ENCODE measurements at places on chromosomes 6 and 20.

- DNase-seq, result no peak
Measured at GRCh38 chr6:52576392-52577021, 353 bp downstream of the TRAM2 start.

DNA sequence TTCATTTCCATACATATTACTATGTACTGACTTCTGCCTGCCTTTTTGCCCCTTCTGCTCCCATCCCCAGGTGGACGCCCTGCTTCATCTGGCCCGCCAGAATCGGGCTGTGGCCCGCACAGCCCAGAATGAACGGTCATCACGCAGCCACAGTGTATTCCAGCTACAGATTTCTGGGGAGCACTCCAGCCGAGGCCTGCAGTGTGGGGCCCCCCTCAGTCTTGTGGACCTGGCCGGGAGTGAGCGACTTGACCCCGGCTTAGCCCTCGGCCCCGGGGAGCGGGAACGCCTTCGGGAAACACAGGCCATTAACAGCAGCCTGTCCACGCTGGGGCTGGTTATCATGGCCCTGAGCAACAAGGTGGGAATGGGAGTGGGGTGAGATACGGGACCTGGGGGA lies 4.7 kb upstream of the PHF1 start:
- DNase-seq, result no peak

GRCh38 chr6:111201244-111201554 lies 113.9 kb downstream of the SLC16A10 start:
- DNase-seq, result no peak

DNA sequence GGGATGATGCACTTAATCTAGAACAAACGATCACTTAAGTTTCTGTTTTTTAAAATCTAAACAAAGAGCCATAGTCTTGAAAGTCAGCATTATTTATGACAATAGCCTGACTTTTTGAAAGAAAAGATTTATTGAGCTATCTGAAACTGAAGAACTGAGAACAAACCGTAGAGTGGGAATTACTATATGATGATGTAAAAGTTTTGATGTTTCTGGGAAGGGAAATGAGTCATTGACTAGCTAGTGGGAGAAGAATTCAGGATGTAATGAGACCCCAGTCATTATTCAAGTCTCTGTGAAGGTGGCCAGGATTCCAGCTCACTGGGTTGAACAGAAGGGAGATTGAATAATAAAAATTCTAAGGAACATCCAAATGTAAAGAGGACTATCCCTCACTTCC lies 83.4 kb upstream of the FABP7 start:
- DNase-seq, result no peak

DNA sequence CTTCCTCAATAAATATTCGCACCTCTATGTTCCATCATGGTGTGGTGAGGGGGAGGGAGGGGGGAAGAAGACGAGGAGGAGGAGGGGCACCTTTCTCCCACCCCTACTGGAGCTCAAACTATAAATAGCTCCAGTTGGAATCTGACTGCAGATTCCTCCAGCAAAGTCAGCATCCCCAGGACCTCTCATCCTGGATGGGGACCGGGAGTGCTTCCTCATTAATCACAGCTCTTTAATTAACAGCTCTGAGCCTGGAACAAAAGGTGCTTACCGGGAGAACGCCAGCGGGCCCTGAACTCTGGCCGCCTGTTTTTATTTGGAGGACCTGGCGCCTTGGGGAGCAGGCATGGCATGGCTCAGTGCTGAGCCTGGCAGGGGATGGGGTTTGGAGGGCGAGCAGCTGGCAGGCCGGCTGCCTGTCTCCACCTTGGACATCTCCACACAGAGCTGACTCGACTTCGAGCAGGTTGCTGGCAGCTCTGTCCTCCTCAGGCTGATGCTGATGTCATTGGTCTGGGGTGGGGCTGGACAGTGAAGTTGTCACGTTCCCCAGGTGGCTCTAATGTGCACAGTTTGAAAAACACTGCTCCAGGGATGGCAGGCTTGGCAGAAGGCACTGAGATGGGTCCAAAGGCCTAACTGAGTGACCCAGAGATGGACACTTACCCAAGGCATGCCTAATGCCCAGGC lies 180.4 kb downstream of the DHX35 start:
- DNase-seq, result no peak

DNA sequence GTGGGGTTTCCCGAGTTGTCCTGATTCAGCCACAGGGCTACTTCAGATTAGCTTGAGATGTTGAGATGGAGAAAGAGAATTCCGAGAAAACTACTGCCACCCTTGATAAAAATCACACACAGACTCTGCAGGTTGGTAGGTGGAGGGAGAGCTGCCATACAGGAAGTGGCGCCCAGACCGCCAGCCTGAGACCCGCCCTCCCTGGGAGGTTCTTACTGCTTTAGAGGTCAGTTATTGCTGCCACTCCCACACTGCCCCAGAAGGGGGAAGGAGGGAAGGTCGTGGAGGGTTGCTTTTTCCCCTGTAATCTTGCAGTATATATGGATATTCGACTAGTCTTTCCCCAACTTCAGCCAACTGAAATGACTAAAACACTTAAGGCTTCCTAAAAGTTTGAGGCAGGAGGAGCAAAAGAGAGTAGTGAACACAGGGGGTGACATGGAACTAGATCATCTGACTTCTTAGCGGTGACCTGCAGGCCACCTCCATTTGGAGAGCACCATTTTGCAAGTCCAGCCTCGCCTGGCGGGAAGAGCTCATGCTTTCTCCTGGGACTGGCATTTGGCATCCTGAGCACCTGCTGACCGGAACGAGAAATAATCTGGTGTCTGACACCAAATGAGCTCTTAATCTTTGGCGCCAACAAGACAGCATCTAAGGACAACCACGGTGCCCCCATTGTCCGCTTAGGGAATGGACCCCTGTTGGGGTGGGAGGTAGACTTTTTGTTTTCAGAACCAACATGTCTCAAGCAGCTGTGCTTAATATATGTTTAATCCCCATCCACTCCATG lies 35.7 kb upstream of the SLC22A1 start:
- no peak for DNase-seq

DNA sequence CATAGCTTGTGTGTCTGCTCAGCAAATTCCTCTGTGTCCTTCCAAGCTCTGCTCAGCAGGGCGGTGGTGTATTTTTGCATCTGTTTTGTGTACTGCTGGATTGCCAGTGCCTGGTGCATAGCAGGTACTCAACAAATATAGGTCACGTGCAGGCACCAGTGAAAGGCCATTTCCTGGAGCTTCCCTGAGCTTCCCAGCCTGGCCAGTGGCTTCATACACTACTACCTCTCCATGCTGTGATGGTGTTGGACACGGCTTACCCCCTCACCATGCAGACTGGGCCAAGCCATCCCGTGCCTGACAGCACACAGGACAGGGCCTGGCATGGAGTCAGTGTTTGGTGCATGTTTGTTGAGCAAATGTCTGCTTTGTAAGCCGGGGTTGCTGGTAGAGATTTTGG lies 7.7 kb upstream of the PHACTR3 start:
- DNase-seq, result no peak

DNA sequence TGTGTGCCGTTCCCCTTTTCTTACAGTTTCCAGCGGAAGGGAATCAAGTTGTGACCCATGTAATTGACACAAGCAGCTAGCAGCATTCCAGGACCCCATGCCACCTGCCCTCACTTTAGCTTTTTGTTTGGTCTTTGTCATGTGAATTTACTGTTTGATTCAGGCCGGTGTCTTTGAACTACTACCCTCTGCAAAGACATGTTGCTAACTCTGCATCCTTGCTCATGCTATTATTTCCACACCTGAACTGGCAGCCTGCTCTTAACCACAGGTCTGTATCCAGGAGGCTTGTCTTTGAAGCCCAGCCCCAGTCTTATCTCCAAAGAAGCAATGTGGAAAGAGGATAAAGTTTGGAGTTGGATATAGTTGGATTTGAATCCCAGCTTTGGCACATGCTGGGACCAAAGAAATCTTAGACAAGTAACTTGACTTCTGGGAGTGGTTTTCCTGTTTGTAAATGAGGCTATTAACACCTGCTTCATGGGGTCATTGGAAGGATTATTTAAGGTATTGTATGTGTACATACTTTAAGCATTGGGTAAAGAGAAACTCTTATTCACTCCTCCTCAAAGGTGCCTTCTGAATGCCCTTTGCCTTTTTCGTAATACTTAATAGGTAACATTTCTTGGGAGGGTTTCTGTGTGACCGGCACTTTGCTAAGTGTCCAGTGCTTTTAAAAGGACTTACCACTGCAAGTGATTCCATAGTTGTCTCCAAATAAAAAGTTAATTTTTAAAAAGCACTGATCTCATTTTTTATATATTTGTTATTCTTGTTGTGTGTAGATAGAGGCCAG lies 52.4 kb downstream of the RALY start:
- DNase-seq, result no peak

DNA sequence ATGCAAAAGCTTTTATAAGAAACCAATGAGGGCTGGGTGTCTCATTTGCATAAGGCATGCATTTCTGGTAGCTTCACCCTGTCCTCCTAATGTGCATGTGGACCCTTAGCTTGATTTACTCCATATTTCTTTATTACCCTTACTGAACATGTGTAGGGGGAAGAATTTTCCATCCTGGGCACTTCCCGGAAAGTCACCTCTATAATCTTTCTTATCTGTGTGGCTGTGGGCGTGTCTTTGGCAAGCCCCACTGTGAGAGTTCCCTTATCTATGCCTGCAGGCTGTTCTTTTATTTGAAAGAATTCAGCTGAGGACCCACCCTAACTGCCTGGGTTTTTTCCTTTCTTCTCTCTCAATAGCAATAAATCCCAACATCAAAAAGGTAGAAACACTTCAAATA lies 627.8 kb downstream of the DOK5 start:
- no peak for DNase-seq
